Motor neuron (in vitro differentiated cells): ENCODE measurements at places on chromosomes 6 and 20. TPM values are rescaled to one million over a fixed set of nuclear protein-coding genes. Genes with fewer than 3 reads are reported as not detected.

DNA sequence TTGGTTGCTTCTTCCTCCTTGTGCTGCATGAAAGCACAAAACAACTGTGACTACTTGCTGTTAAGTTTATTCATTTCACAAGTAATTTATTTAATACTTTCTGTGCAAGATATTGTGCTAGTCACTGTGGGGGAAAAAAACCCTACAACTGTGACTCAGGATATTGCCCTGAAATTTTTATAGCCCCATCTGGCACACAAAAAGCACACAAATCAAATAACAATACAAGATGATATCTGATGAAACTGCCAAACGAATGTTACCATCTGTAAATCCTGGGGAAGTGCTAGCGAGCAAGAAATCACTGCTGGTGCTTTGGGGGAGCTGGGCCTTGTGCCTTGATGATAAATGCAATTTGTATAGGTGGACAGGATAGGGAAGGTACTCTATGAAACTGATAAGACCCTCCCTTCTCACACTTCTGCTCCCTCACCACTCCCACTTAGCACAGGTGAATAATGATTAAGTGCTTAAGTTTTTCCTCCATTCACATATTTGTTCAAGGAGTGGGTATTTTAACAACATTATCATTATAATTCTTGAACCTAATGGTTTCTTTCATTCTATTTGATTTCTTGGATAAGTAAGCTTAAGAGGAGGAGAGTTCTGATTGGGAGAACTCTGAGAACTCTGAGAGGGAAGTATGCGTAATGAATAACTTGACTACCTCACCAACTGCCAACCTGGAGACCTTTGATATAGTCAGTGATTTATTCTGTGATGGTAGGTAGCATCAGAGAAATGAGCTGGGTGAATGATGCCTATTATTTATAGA, 115.3 kb downstream of the RTN4IP1 start:
- no peak for ATAC-seq

DNA sequence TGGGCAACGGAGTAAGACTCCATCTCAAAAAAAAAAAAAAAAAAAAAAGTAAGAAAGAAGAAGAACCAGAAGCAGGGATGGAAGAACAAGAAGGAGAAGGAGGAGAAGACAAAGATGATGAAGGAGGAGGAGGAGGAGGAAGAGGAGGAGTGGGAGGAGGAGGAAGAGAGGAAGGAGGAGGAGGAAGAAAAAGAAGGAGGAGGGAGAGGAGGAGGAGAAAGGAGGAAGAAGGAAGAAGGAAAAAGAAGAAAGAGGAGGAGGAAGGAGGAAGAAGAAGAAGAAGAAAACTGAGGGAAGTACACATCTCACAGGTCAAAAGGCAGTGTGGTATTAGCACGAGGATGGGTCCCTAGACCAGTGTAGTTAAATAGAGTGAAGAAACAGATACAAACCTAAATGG, 65.1 kb upstream of the SCAF8 start:
- ATAC-seq: no peak

DNA sequence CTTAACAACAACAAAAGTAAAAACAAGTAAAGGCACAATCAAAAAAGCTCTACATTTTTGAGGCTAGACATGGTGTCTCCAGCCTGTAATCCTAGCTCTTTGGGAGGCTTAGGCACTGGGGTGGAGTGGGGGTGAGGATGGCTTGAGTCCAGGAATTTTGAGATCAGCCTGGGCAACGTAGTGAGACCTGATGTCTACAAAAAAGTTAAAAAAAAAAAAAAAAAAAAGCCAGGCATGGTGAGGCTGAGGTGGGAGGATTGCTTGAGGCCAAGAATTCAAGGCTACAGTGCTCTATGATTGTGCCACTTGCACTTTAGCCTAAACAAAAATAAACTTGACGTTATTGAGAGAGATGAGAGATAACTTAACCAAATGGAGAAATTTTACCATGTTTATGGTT, 60.1 kb downstream of the QKI start:
- ATAC-seq: no peak

GRCh38 chr6:106540907-106541306, 88.4 kb downstream of the RTN4IP1 start:
- no peak for ATAC-seq

DNA sequence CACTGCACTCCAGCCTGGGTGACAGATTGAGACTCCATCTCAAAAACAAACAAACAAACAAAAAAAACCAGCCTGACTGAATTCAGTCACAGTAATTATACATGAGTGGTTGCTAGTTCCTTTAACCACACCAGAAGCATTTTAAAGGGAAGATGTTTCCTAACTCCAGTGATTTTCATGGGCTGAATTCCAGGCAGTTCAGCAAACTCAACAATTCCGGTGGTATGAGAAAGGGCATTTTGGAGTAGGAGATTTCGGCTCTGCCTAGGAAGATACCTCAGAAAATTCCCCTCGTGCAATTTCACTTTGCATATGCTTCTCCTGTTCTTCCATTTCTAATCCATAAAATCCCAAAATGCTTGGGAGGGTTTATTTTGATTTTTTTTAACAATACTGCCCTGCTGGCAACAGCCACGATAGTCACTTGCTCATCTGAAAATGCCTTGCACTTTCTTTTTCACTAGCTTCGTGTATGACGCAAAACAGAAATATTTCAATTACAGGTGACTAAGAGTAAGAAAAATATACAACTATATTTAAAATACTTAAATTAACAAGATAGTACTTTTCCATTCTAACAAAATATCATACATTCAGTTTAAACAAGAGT, 48.3 kb upstream of the IPCEF1 start:
- no peak for ATAC-seq

GRCh38 chr6:107639511-107639910, 149.6 kb downstream of the SOBP start:
- ATAC-seq: no peak

DNA sequence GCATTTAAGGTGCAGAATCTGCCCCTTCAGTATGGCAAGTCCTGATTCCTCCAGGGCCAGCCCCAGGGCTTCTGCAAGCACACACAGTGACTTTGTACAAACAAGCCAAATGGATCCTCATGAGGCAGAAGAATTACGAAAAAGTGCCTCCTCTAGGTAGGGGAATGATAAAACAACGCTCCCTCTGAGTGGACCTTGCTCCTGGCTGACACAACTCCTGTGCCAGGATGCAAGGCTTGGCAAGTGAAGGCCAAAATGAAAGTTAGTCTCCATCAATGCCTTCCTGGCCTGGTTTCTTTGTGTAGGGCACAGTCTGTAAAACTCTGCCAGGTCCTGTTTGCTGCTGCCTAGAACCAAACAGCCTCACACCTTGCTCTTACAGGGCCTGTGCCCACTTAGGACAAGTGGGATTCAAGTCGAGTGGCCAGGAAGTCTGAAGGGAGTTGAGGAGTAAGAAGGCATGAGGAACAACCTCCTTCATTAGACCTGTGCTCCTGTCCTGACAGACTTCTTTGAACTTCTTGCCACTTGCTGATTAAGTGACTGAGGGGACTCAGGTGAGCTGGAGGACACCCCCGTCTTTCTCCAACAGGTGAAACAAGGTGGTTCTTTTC, 417.1 kb downstream of the CDC5L start:
- ATAC-seq: no peak

DNA sequence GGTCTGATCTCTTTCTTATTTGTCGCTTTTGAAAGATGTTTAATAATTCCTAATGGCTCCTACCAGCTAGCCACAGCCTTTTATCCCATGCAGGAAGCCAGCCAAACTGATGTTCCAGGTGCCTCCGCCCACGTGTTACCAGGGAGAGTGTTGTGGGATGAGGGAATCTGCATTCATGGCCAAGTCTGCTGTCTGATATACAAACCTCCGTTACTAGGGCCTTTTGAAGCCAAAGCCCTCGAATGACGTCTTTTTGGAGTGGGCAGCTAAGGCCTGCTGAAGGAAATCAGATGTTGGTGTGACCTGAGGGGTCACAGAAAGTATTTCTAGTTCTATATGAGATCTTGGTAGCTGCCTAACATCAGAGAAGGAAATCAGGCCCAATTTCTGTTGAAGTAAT, 21.3 kb downstream of the STK35 start:
- ATAC-seq: no peak

- no peak for ATAC-seq
Observed at GRCh38 chr6:106206905-106207304, 118.7 kb downstream of the ATG5 start.

GRCh38 chr6:12952318-12952717, 235.8 kb downstream of the PHACTR1 start:
- no peak for ATAC-seq

DNA sequence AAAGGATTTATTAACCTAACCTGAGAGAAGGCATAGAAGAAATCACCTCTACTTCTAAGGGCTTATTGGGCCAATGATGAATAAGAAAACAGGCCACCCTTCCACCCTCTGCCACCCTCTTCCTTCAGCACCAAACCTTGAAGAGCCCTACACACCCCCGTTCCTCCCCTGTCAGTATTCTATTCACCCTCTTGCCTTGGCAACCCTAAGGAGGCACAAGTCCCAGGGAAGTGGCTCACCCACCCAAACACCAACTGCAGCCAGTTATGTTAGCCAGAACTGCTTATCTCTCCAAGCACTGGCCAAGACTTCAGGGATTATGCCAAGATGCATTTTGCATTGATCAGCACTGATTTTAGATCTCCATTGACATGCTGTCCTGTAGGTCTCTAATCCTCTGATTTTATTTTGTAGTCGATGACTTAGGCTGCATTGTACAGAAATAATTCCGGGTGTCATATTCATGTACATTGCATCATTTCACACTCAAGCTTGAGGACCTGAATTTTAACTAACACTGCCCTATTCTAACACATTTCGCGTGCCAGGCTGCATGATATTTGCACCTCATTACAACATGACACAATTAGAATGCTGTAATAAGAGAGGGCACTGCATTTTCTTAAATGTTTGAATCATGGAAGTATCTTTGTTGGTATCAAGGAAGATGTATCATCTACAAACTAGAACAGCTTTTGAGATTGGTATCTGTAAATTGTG, 15.7 kb downstream of the CNKSR3 start:
- peak; percentile 37 for ATAC-seq

GRCh38 chr6:37699138-37699766, 1.6 kb upstream of the MDGA1 start:
- no peak for ATAC-seq

GRCh38 chr6:26158581-26159356, 71.5 kb downstream of the HFE start:
- ATAC-seq: no peak

GRCh38 chr6:79734374-79734773, 103.2 kb downstream of the SH3BGRL2 start:
- no peak for ATAC-seq

- no peak for ATAC-seq
Observed at GRCh38 chr20:50562262-50562701, 52.1 kb downstream of the PTPN1 start.

DNA sequence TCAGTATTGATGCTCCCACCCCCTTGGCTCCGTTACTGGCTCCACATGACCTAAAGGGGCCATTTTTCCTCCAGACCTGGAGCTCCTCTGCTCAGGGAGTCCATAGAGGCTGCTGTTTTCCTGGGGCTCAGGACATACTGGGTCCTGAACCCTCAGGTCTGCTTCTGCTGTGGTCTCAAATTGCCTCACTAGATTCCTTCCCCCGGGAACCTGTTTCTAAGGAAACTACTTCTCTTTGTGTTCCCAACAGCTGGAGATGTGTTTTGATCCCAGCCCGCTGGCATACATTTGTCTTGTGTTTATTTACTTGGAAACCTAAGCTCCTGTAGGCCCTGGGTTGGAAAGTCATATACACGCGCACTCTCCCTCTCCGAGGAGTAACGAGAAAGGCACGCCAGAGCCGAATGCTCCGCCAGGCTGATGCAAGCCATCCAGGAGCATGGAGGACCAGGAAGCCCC, 222.8 kb downstream of the UST start:
- ATAC-seq: peak; percentile 54

- no peak for ATAC-seq
Observed at GRCh38 chr6:8888468-8888867, 453.1 kb upstream of the SLC35B3 start.

GRCh38 chr6:52098721-52099120, 11.3 kb upstream of the PKHD1 start:
- no peak for ATAC-seq

GRCh38 chr6:1604158-1605003, 5.3 kb upstream of the FOXC1 start:
- ATAC-seq: peak; percentile 97

GRCh38 chr6:78251931-78252330, 599.1 kb downstream of the MEI4 start:
- no peak for ATAC-seq

GRCh38 chr6:142518126-142518525, 216.3 kb downstream of the ADGRG6 start:
- ATAC-seq: peak; percentile 40

- peak; percentile 47 for ATAC-seq
Observed at GRCh38 chr6:167420858-167421766, 96.2 kb downstream of the TTLL2 start.

GRCh38 chr6:136967876-136968752, 46.0 kb downstream of the SLC35D3 start:
- peak; percentile 72 for ATAC-seq

DNA sequence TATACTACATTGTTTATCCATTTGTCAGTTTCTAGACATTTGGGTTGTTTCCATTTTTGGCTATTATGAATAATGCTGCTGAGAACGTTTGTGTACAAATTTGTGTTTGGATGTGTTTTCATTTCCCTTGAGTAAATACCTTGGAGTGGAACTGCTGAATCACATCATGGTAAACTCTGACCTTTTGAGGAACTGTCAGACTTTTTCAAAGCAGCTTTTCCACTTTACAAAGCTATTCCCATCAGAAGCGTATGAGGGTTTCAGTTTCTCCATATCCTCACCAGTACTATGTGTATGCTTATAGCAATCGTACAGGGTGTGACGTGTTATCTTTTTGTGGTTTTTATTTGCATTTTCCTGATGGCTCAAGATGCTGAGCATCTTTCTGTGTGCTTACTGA, 103.7 kb downstream of the MYO6 start:
- ATAC-seq: no peak

TPBG gene
- total RNA-seq: 6.4 and 8.2 TPM in 2 replicates

CRIP3 gene
- total RNA-seq: 1.1 TPM in 2 replicates

BMP6 gene
- total RNA-seq: 1.3 and 1.4 TPM in 2 replicates

PHACTR1 gene
- total RNA-seq: 24.5 and 25.0 TPM in 2 replicates

PHACTR3 gene
- 41.0 and 41.1 TPM in 2 replicates for total RNA-seq

MICAL1 gene
- total RNA-seq: 32.4 and 33.4 TPM in 2 replicates

MYB gene
- not detected in 2 replicates for total RNA-seq

GABRR2 gene
- total RNA-seq: 0.66 and 0.68 TPM in 2 replicates
